Activated T-helper 2 cell treated with anti-CD3 and anti-CD28 coated beads, Interferon-gamma antibody, Interleukin-2, Interleukin-4, amounts not matched to agents 10 μg/mL and 5 μg/mL and 100 μg/mL, durations not matched to agents 14 hours and 24 hours and 36 hours (primary cell): ENCODE measurements at places on chromosomes 2 and 18. TPM values are rescaled to one million over a fixed set of nuclear protein-coding genes. Genes with fewer than 3 reads are reported as not detected.

UGT1A5 gene
- total RNA-seq = not detected in 2 replicates

TEKT4 gene
- 0.34 TPM in 1 of 2 replicates, not detected in the other for total RNA-seq

REG3G gene
- not detected in 2 replicates for total RNA-seq

CNTNAP5 gene
- total RNA-seq = not detected in 2 replicates

COL4A4 gene
- not detected in 2 replicates for total RNA-seq

SLC9A4 gene
- 0.09 TPM in 2 replicates for total RNA-seq

PSD4 gene
- 313 and 319 TPM in 2 replicates for total RNA-seq

FAM136A gene
- total RNA-seq = 71.3 and 71.8 TPM in 2 replicates

GPR35 gene
- total RNA-seq = 24.9 and 27.4 TPM in 2 replicates

GRCh38 chr2:164565359-164565758, 55.9 kb downstream of the GRB14 start:
- no peak overlapping the region for H3K4me3 ChIP-seq
- DNase-seq = no peak
- H3K36me3 ChIP-seq = no peaks in the 10 kb centered on the region
- H3K27ac ChIP-seq = no peak overlapping the region

GRCh38 chr2:168713325-168713724, 89.1 kb upstream of the NOSTRIN start:
- peaks cover 12% of the 10 kb centered on the region for H3K4me1 ChIP-seq
- H3K27me3 ChIP-seq = no peaks in the 10 kb centered on the region
- H3K4me3 ChIP-seq = no peak overlapping the region
- H3K36me3 ChIP-seq = peaks cover 1% of the 10 kb centered on the region
- no peak overlapping the region for H3K27ac ChIP-seq
- no peak for DNase-seq

GRCh38 chr2:97993926-97994325, 1.8 kb downstream of the TMEM131 start:
- H3K4me3 ChIP-seq = peak overlapping the region; percentile 96
- peaks cover 32% of the 10 kb centered on the region for H3K4me1 ChIP-seq
- H3K36me3 ChIP-seq = no peaks in the 10 kb centered on the region
- peak overlapping the region; percentile 22 for H3K27ac ChIP-seq
- DNase-seq = no peak

GRCh38 chr2:1685957-1686783, 58.1 kb downstream of the PXDN start:
- no peaks in the 10 kb centered on the region for H3K36me3 ChIP-seq
- no peaks in the 10 kb centered on the region for H3K27me3 ChIP-seq

- no peak overlapping the region for H3K27ac ChIP-seq
- H3K36me3 ChIP-seq = no peaks in the 10 kb centered on the region
- no peak for DNase-seq
Observed at GRCh38 chr2:215105607-215106354, 32.6 kb downstream of the ABCA12 start.

DNA sequence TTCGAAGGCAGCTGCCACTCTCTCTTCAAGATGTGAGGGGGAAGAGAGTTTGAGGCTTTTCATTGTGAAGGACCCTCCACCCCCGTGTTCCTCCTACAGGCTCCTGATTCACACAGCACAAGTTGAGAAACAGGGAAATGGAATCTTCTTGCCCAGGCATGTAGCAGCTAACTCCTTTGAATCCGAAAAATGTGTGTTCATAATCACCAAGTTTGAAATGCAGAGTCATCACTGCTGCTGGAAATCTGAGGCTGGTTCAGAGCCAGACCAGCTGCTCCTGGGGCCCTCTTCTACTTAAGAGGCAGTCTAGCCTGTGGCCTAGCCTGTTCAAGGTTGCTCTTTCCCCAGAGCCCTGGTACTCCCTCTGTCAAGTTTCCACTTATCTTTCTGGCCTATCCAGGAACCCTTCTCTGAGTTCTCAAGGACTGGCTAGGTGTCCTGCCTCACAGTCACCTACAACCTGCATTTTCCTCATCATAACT, 166.4 kb downstream of the TMEM247 start:
- H3K4me1 ChIP-seq = no peaks in the 10 kb centered on the region
- no peak overlapping the region for H3K4me3 ChIP-seq
- DNase-seq = no peak
- peaks cover 17% of the 10 kb centered on the region for H3K36me3 ChIP-seq
- peaks cover 3% of the 10 kb centered on the region for H3K27me3 ChIP-seq

DNA sequence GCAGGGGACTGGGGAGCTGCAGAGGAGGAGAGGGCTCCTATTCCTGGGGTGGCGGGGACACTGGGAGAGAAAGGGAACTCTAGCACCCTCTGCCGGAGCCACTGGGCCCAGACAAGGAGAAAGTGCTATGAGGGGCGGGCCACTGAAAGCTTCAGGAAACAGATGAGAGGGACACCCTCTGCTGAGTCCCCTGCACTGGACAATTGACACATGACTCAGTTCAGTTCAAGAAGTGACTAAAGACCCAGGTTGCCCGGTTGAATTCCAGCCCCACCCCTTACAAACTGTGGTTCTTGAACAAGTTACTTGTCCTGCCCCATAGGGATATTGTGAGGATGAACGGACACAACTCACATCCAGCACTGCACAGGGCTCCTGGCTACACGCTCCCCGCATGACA, 5.0 kb downstream of the RUFY4 start:
- no peak overlapping the region for H3K27ac ChIP-seq
- no peak for DNase-seq
- H3K27me3 ChIP-seq = no peaks in the 10 kb centered on the region
- H3K4me1 ChIP-seq = peaks cover 2% of the 10 kb centered on the region

GRCh38 chr18:37182340-37183135, 353.6 kb downstream of the KIAA1328 start:
- no peaks in the 10 kb centered on the region for H3K36me3 ChIP-seq
- H3K4me1 ChIP-seq = no peaks in the 10 kb centered on the region
- no peak for DNase-seq
- no peak overlapping the region for H3K4me3 ChIP-seq
- no peak overlapping the region for H3K27ac ChIP-seq

DNA sequence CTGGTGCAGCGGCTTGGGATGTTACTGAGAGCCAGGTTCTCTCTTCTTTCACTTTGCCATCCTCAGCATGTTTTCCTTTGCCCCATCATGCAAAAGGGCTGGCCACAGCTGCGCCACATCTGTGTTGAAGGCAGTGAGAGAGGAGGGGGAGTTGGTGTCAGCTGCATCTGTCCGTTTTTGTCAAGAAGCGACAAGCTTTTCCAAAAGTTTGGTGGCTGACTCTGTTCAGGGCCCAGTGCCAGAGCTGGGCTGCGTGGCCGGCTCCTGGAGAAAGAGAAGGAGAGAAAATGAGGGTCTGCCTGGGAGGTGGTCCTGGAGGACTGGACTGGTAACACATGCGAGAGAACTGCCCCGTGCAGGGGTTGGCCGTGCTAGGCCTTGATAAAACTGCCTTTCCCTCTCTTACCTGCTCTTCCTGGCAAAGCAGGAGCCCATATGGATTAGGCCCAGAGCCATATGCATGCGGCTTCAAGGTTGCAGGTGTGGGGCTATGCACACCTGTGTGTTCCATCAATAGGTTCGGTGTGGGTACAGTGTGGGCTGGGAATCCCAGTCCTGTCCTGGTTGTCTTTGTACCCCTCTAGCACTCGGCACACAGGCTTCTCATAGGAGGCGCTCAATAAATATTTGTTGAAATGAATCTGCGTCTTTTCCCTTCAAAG, 9.0 kb downstream of the RNF144A start:
- no peak for DNase-seq
- no peak overlapping the region for H3K4me3 ChIP-seq
- peaks cover 56% of the 10 kb centered on the region for H3K36me3 ChIP-seq

GRCh38 chr2:148978026-148978685, 60.3 kb upstream of the LYPD6B start:
- H3K36me3 ChIP-seq = peaks cover 8% of the 10 kb centered on the region
- H3K27ac ChIP-seq = no peak overlapping the region
- H3K4me3 ChIP-seq = no peak overlapping the region

- H3K4me1 ChIP-seq = peaks cover 13% of the 10 kb centered on the region
- DNase-seq = no peak
- H3K27ac ChIP-seq = no peak overlapping the region
- H3K36me3 ChIP-seq = peaks cover under 1% of the 10 kb centered on the region
- no peaks in the 10 kb centered on the region for H3K27me3 ChIP-seq
- H3K4me3 ChIP-seq = no peak overlapping the region
Observed at GRCh38 chr2:27863146-27863545, 27.0 kb downstream of the RBKS start.

- H3K4me1 ChIP-seq = no peaks in the 10 kb centered on the region
- no peak overlapping the region for H3K27ac ChIP-seq
- peaks cover 1% of the 10 kb centered on the region for H3K27me3 ChIP-seq
- DNase-seq = no peak
- no peak overlapping the region for H3K4me3 ChIP-seq
- H3K36me3 ChIP-seq = no peaks in the 10 kb centered on the region
Observed at GRCh38 chr2:156649596-156649995, 213.4 kb downstream of the GPD2 start.

DNA sequence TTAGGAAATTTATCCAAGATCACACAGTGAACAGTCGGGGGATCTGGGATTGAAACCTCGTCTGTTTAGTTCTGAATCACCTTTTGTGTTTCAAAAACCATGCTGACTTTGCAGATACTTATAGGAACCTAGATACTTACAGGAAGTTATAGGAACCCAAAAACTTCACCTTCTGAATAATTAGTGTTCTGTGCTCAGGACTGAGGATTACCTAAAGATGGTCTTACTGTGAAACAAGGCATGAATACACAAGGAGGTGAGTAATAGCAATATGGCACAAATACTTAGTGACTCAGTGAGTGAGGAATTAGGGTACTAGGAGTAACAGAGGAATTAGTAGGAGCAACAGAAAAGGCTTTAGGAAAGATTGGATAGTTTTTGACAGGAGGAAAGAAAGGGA, 145.5 kb downstream of the LRATD1 start:
- H3K36me3 ChIP-seq = no peaks in the 10 kb centered on the region
- H3K27ac ChIP-seq = no peak overlapping the region
- H3K4me3 ChIP-seq = no peak overlapping the region
- H3K4me1 ChIP-seq = no peaks in the 10 kb centered on the region
- DNase-seq = no peak

- H3K36me3 ChIP-seq = peaks cover 32% of the 10 kb centered on the region
- H3K27me3 ChIP-seq = no peaks in the 10 kb centered on the region
- DNase-seq = no peak
Observed at GRCh38 chr18:2898186-2898640, 51.4 kb downstream of the EMILIN2 start.

- H3K27me3 ChIP-seq = no peaks in the 10 kb centered on the region
- H3K27ac ChIP-seq = no peak overlapping the region
- no peak for DNase-seq
- H3K4me3 ChIP-seq = no peak overlapping the region
- no peaks in the 10 kb centered on the region for H3K4me1 ChIP-seq
Observed at GRCh38 chr18:48754993-48755473, 195.7 kb downstream of the SMAD7 start.

DNA sequence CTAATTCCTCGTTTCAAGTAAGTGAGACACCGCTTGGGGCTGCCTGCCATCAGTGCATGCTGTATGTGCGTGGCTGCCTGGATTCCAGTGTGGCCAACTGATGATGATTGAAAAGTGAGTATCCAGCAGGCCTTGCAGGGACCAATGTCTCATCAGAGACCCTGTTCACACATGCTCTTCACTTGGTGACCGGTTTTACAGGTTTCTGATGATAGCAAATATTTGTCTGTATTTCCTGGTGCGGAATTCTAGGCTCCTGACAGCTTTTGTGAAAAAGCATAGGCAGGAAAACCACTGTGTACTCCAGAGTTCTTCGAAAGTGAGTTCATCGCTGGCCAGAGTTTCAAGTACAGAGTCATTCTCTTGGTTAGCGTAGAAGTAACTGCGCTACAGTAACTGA, 13.8 kb upstream of the YWHAQ start:
- no peak overlapping the region for H3K27ac ChIP-seq
- H3K4me3 ChIP-seq = no peak overlapping the region
- DNase-seq = no peak
- H3K4me1 ChIP-seq = peaks cover 38% of the 10 kb centered on the region
- no peaks in the 10 kb centered on the region for H3K36me3 ChIP-seq

DNA sequence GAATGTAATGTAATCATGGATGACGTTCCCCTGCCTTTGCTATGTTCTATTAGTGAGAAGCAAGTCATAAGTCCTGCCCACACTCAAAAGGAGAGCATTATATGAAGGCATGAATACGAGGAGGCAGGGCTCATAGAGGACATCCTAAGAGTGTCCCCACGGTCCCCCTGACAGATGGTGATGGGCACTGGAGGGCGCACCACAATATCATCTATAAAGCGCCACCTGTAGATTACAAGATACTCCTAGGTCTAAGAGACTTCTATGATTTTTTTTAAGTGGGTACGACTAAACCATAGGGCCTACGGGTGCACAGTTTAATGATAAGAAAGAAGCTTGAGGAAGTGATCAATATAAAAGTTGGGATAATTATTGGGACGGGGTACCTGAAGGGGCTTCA, 131.0 kb downstream of the PAX3 start:
- no peaks in the 10 kb centered on the region for H3K4me1 ChIP-seq
- no peak overlapping the region for H3K4me3 ChIP-seq
- no peaks in the 10 kb centered on the region for H3K36me3 ChIP-seq
- DNase-seq = no peak
- no peaks in the 10 kb centered on the region for H3K27me3 ChIP-seq

GRCh38 chr2:179441551-179441950, 176.9 kb upstream of the SESTD1 start:
- H3K4me1 ChIP-seq = no peaks in the 10 kb centered on the region
- no peak overlapping the region for H3K4me3 ChIP-seq

DNA sequence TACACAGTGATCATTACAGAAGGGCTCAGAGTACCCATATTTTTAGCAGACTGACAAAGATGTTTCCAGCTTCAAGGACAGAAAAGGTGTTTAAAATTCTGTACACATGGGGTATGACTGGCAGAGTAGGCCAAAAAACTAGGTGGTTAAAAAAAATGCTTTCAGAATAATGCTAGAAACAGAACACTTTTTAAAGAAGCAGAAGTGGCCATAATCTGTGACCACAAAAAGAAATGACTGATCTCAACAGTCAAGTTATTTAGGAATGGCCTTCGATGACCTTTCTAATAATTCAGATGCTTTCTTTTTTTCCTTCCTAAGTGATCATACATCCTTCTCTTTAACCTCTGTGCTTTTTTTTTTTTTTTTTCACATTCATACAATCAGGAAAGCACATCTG, 4.1 kb upstream of the AQP4 start:
- no peaks in the 10 kb centered on the region for H3K4me1 ChIP-seq
- H3K27me3 ChIP-seq = peaks cover 7% of the 10 kb centered on the region
- no peak for DNase-seq
- H3K36me3 ChIP-seq = no peaks in the 10 kb centered on the region
- H3K27ac ChIP-seq = no peak overlapping the region
